ENCODE measurements at places on chromosomes 4 and X.

DNA sequence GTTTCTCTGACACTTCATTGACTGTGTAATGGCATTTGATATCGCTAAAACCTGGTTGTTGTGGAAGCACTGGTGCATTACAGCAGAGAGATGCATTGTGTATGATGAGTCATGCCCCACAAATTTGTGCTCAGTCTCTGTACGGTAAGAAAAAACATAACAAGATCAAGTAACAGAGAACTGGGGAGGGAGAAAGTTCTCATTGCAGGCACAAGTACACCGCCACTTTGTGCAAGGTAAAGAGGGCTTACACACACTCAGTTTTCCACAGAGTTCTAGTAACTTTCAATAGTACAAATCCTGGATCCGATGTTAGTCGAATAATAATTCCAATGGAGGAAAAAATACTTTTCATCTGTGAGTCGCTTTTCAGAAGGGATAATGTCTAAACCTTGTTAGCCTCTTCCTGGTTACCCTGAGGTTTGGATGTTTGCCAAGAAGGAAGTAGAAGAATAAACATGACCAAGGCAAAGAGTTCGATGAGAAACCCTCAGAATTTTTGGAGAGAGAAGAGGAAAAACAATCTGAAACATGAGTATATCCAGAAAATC is 512.5 kb upstream of the SLIT2 start:
- DNase-seq, result no peak

- no peak for DNase-seq
Observed at GRCh38 chr4:54527532-54527931, 130.2 kb upstream of the KIT start.

- DNase-seq, result no peak
Observed at GRCh38 chr4:129515356-129515755, 419.4 kb downstream of the C4orf33 start.

- DNase-seq, result no peak
Observed at GRCh38 chr4:13872155-13872554, 244.6 kb upstream of the BOD1L1 start.

- no peak for DNase-seq
Observed at GRCh38 chrX:40644176-40644575, 3.2 kb downstream of the CXorf38 start.

- DNase-seq, result peak; percentile 41
Observed at GRCh38 chrX:135509885-135510284, 10.6 kb upstream of the INTS6L start.

DNA sequence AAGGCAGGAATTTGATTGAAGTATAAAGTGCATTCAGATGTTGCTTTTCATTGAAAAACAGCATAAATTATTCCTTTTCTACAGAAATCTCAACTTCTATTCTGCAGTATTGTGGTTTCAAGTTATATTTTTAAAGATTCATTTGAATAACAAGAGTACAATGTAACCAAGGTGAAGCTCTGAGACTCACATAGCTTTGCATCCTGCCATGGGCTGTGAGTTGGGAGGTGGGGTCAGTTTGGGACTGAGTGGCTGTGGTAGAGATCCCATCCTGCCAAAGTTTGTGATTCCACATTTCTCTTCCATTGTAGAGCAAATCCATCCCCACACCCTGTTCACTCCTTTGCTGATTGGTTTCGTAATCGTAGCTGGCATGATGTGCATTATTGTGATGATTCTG is 69.2 kb downstream of the KIT start:
- DNase-seq, result no peak

GRCh38 chr4:54014666-54015160 is 49.7 kb downstream of the CHIC2 start:
- no peak for DNase-seq

DNA sequence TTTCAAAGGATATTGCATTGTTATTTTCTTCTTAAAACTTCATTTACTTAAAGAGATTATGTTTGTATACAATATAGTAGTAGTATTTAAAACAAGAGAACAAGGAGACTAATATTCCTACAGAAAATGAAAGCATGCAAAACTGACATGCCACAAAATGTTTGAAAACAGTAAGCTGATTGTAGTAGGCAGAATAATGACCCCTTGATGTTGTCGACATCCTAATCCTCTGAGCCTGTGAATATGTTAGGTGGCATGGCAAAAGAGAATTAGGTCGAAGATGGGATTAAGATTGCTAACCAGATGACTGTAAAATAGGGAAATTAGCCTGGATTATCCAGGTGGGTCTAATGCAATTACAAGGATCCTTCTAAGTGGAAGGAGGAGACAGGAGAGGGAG is 522.2 kb upstream of the NR3C2 start:
- no peak for DNase-seq

DNA sequence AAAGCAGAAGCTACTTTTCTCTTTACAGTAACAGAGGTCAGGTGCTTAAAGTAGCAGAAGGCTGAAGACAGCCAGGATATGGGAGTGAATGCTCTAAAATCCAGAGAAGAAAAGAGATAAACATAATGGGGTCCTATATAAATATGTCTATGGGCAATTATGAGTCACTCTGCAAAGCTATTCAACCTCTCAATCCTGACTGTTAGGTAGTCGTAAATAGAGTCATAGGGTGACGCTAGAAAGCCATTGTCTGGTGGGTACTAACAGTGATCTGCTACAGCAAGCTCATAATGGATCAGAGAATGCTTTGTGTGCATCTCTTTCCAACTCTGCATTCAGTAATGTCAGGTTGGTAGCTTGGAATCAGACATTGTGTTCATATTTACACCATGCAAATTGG is 53.5 kb upstream of the PDE5A start:
- no peak for DNase-seq

GRCh38 chr4:146648461-146648783 is 9.7 kb downstream of the POU4F2 start:
- no peak for DNase-seq

DNA sequence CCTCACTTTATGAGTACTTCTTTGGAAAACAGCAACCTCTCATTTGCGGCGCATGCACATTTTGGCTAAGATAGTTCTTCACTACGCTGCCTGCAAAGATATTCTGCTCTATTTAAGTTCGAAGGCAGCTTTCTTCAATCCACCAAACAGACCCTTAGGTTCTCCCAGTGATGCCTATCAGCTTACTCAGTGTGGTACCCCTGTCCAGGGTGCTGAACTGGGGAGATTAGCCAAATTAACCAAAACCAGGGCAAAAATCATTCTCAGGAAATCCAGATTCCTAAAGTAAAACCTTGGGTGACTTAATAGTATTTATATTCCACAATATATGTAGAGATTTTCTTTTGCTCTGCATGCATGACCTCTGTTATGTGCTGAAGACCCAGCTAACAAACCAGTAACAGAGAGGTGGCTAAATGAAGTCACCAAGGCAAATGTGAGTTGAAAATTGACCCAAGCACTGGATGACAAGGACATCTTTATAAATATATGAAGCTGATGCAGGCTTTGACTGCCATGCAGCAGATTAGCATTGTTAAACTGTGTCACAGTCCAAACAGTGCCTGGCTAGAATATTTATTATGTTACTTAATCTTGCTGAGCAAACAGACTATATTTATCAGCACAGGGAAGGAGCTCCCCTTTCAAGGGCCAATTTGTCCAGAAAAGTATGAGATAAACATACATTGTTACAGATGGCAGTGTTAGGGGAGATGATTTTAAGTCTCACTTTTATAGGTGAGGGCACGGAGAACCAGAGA is 418.2 kb downstream of the STIM2 start:
- DNase-seq, result no peak

GRCh38 chr4:173517781-173518424 is 12.1 kb downstream of the HAND2 start:
- DNase-seq, result no peak

DNA sequence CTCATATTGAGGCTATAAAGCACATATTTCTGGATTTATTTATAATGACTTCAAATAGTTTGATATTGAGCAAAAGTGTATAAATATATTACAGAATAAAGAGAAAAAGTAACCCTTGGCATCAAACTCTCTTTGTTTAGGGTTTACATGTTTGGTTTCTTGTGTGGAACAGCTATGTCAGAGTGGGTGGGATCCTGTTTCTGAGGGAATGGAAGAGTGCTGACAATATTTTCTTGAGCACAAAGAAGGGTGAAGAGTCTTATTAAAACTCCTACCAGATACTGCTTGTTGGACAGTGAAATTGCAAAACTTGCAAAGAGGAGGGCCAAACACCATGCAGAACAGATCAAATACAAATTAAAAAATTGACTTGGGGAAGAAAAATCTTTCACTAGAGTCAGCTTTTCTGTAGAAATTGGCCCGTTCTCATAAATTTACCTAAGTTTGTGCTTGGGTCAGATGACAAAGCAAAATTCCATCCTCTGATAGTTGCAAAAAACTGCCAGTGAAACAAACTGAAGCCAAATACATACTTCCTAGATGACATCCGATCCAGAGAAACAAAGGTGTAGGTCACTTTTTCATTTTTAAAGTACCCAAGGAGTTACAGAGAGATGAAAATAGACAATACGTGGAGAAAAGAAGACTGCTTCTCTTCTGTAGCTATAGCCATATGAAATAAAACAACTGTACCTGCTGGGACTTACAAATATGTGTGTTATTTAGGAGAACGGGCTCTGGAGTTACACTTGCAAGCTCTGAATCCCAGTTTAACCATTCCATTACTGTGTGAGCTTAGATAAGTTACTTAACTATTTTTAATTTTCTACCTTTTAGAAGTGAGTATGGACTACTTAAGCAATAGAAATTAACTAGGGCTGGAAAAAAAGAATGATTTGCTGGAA is 133.3 kb downstream of the MAML3 start:
- no peak for DNase-seq

GRCh38 chr4:85127653-85128052 is 161.2 kb upstream of the WDFY3 start:
- peak; percentile 26 for DNase-seq

GRCh38 chr4:77504407-77504806 is 101.2 kb upstream of the CXCL13 start:
- DNase-seq, result no peak

DNA sequence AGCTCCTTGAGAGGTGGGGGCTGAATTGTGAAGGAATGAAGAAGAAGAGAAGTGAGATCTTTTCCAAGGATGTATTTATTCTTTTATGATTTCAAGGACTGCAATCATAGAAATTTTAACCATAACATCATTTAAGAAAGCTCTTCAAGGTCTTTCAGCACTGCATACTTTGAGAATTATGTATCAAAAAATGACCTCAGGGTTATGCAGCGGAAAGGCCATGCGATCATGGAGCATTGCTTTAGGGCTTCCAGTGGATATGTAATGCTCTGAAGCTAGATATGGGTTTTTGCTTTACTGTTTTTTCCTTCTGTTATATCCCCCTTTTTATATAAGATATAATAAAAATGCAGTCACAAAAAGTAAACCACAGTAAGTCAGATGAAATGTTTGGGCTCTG is 38.7 kb downstream of the SGMS2 start:
- DNase-seq, result no peak

DNA sequence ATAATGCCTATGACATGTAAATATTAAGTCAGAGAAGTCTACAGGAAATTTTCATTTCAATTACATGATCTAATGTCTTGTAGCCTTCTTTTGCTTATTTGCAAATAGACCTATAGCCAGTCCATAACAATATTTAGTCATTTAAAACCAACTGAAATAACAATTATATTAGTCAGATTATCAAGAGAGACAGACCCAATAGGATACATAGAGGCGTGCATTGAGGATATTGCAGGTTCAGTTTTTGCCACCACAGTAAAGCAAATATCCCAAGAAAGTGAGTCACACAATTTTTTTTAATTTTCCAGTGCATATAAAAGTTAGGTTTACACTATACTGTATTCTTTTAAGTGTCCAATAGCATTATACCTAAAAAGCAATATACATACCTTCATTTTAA is 349.7 kb upstream of the ATOH1 start:
- DNase-seq, result no peak

All from cerebellum (tissue), 4 donors.